ENCODE measurements at places on chromosomes 12 and 14.

GRCh38 chr12:46005151-46005797 lies 14.9 kb upstream of the SCAF11 start:
- DNase-seq: peak; percentile 16

DNA sequence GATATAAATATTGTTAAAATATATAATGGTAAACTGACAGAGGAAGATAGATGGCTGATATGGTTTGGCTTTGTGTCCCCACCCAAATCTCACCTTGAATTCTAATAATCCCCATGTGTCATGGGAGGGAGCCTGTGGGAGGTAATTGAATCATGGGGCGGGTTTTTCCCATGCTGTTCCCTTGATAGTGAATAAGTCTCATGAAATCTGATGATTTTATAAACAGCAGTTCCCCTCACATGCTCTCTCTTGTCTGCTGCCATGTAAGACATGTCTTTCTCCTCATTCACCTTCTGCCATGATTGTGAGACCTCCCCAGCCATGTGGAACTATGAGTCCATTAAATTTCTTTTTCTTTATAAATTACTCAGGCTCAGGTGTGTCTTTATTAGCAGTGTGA lies 46.3 kb downstream of the PTCSC3 start:
- no peak for DNase-seq

- DNase-seq: no peak
These were observed 5.1 kb downstream of the KMT5A start for GRCh38 chr12:123388951-123389559.

DNA sequence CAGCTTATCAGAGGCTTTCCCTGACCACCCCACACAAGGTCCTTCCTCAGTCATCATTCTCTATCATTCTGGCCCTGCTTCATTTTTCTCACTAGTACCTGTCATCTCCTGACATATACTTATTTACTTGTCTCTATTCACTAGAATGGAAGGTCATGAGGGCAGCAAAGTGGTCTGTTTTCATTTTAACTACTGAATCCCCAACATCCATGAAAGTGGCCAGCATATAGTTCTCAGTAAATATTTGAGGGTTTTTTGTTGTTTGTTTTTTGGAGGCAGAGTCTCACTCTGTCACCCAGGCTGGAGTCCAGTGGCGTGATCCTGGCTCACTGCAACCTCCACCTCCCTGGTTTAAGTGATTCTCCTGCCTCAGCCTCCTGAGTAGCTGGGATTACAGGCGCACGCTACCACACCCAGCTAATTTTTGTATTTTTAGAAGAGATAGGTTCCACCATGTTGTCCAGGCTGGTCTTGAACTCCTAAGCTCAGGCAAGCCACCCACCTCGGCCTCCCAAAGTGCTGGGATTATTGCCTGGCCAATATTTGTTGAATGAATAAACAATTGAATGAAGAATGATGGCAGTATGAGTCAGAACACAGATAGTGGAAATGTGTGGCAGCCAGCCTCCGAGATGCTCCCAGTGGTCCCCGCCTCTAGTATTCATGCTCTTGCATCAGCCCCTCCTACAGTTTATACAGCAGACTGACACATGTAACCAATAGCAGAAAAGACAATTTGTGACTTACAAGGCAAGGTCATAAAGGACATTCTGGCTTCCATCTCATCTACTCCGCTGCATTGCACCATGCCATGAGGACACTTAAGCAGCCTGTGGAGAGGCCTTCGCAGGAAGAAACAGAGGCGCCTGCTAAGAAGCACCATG lies 7.0 kb upstream of the ANO6 start:
- no peak for DNase-seq

DNA sequence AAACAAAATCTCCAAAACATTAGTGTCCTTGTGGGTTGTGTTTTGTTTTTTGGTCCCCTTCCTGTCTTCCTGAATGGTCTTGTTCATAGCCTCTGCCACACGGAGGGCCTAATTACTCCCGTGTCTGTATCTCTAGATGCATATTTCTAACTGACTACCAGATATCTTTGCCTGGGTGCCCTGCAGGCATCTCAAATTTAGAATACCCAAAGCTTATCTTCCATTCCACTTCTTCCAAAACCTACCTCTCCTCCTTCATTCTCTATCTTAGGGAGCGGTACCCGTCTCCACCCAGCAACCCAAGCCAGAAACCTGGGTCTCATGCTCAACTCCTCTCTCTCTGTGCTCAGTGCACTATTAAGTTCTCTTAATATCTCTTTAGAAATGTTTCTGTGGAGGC lies 10.9 kb upstream of the METAP2 start:
- no peak for DNase-seq
